Activated gamma-delta T cell treated with Interleukin-2 at 50 U/mL for 16 hours (primary cell): ENCODE measurements at places on chromosomes 6 and 20.

DNA sequence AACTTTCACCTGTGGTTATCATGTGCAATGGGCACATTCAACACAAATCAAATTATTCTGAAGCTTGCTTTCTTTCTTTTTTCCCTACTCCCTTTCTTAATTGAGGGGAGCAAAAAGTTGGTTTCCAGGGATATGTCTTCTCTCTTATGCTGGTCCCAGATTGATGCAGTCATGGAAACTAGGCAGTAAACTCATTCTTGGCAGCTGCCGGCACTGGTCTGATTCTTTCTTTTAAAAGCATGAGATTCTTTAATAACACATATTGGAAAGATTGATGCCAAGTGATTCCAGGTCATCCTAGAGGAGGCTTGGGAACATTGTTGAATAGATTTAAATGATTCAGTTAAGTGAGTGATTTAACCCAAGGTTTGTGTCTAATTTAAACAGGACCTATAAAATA, 29.0 kb downstream of the PTPRA start:
- DNase-seq: no peak

- no peak for DNase-seq
Observed at GRCh38 chr6:25387483-25387882, 108.3 kb downstream of the CARMIL1 start.

- DNase-seq: no peak
Observed at GRCh38 chr6:119322034-119322433, 27.5 kb downstream of the MAN1A1 start.

GRCh38 chr6:47141171-47141570, 99.0 kb upstream of the ADGRF1 start:
- no peak for DNase-seq

GRCh38 chr20:13717631-13718044, 67.1 kb downstream of the ESF1 start:
- no peak for DNase-seq

GRCh38 chr20:8000796-8001195, 18.8 kb downstream of the TMX4 start:
- no peak for DNase-seq

- DNase-seq: no peak
Observed at GRCh38 chr6:149060985-149061760, 256.3 kb upstream of the TAB2 start.
